ENCODE measurements at places on chromosomes 6 and 20.

- DNase-seq: no peak
Observed at GRCh38 chr20:48722002-48722731, 105.6 kb downstream of the PREX1 start.

DNA sequence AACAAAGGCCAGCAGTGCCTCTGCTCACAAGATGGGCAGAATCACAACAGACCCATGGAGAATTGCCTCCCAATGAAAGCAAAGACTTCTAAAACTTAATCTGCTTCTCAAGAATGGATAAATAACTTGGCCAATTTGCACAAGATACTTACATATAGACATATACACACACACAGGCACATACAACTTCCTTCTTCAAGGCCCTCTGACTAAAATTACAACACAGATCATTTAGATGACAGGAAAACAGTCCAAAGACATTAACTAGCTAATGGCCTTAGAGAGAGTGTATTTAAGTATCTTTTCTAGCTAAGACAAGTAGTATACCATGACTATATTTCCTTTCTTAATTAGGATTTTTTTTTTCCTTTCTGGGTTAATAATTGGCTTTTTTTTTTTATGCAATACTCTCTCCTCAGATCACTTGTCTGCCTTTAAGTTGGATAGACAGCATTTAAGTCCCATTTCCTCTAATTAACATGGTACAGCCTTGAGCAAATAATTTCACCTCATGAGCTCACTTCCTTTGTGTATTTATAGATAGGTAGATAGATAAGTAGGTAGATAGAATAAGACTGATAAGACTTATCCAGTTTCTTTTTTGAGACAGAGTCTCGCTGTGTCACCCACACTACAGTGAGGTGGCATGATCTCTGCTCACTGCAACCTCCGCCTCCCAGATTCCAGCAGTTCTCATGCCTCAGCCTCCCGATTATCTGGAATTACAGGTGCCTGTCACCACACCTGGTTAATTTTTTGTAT lies 70.0 kb downstream of the NRSN1 start:
- DNase-seq: no peak

DNA sequence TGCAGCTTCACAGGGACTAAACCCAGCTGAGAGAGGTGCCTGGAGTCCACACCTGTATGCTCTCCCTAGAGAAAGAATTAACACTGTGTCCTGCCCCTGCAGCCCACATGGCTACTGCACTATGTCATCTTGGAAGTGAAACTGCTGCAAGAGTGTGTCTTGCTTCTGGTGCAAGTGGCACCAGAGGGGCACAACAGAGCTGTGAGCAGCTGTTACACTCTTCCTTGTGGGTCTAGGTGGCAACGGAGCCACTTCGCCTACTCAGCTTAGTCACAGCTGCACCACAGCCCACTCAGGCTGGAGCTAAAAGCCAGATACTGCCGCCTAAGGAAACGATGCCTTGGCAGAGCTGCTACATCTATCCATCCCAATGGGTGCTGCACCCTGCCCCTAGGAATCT lies 391.4 kb downstream of the COL12A1 start:
- DNase-seq: no peak

DNA sequence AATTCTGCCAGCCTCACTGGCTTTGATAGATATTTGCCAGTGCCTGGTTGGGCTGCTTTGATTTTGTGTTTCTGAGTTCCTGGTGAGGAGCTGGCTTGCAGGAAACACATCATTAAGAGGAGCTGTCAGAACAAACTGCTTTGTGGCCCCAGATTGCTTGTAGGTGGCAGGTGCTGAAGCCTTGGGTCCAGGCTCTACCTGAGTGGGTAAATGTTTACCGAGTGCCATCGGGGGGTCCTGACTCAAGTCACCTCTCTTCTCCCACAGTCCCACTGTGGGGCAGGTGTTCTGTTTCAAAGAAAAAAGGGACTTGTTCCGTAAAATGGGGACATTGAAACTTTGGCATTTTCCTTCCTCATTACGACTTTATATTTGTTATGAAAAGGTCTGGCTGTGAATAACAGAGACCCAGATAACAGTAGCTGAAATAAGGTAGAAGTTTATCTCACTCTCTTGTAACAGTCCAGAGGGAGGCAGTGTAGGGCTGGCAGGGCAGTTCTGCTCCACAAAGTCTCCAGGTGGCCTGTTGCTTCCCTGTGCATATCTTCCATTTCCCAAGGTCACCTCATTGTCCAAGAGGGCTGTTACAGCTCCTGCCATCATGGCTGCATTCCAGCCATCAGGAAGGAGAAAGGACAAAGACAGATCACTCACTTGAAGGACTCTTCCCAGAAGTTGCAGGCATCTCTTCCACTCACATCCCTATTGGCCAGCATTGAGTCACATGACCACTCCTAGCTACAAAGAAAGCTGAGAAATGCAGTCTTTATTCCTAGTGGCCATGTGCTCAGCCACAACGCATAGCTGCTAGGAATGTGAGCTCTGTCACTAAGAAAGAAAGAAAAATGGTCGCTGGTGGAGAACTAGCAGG lies 149.9 kb upstream of the KCNG1 start:
- DNase-seq: no peak

DNA sequence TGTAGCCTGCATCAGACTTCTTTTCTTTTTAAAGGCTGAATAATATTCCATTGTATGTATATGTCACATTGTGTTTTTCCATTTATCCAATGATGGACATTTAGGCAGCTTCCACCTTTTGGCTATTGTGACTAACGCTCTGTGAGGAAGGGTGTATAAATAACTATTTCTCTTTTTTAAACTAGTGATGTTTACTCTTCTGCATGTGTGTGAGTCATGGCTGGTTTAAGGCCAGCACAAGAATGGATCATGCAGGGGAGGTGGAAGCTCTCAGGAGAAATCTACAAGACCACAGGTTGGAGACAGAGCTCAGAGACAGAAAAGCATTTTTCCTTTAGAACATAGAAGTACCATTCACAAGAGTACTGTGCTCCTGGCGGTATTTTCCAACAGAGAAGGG lies 307.2 kb downstream of the SOX4 start:
- DNase-seq: no peak

GRCh38 chr6:127637830-127638409 lies 60.9 kb downstream of the C6orf58 start:
- DNase-seq: no peak

DNA sequence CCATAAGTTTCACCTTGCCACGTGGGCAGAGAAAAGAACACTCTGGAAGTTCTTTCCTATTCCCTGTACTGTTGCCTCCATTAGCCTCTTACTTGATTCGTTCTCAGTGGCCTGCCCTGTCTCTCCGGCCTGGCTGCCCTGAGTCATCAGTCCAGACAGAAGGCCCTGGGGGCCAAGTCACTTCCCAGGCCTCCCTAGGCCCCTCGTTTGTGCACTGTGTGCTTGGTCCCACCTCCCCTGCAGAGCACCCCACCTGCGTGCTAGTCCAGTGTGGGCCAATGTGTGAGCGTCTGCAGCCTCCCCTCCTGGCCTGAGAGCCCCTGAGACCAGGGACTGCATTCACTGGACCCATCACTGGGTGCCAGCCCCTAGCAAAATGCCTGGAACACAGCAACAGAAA lies 191.2 kb upstream of the RREB1 start:
- DNase-seq: no peak

GRCh38 chr20:2797136-2797983 lies 3.1 kb downstream of the CPXM1 start:
- DNase-seq: no peak

- no peak for DNase-seq
Observed at GRCh38 chr20:58069796-58070663, 158.4 kb downstream of the ANKRD60 start.

DNA sequence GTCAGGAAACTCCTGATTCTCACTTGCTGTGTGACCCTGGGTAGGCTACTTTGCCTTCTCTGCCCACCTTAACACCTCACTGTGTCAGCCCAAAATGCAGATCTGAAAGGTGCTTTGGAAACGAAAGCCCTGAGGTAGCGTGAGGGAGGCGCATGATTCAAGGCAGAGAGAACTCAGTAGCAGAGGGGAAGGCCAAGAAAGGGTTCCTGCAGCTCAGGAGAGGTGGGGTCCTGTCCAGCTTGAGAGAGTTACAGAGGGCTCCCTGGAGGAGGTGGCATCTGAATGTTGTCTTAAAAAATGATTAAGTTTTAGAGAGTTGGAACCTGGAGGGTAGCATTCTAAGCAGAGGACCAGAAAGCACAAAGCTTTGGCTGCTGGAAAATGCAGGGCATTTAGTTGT lies 13.6 kb downstream of the TGM2 start:
- no peak for DNase-seq

- no peak for DNase-seq
Observed at GRCh38 chr20:20843982-20844381, 131.5 kb upstream of the RALGAPA2 start.

DNA sequence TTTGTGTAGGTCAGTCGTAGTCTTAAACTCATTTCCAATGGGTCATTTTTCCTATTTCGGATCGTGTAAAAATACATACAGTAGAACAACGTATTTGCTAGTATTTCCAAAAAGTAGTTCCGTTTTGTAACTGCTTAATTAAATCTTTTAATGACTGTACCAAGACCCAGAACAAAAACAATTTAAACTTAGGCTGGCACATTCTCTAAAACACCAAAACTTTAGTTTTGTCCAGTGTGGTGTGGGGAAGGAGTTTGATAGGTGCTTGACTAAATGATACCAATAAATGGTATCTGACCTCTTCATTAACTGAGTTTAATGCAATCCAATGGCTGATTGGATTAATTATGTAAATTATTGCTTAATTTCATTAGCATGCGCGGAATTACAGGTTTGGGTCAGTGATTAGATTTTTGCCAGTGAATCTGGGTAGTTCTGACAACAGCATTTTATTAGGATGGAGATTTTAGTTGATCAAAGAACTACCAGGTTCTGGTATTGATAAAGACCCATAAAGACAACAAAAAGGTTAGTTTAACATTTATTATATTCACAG lies 20.8 kb downstream of the OR2B2 start:
- no peak for DNase-seq

DNA sequence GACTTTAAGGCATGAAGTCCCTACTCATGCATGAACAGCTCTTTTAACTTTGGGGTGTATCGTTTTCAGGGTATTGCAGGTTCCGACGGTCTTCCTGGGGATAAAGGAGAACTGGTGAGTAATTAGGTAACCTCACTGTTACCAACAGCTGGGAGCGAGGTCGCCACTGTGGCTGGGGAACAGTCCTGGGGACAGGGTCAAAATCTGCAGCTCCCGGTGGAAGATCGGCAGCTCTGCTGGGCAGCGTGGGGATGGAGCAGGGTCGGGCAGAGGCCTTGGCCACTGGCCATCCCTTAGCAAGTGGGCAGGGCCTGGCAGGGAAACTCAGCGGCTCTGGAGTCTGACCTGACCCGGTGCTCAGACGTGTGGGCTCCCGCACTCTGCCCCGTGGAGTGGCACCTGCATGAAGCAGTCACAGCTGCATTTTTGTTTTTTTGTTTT lies 16.1 kb downstream of the COL9A3 start:
- no peak for DNase-seq

DNA sequence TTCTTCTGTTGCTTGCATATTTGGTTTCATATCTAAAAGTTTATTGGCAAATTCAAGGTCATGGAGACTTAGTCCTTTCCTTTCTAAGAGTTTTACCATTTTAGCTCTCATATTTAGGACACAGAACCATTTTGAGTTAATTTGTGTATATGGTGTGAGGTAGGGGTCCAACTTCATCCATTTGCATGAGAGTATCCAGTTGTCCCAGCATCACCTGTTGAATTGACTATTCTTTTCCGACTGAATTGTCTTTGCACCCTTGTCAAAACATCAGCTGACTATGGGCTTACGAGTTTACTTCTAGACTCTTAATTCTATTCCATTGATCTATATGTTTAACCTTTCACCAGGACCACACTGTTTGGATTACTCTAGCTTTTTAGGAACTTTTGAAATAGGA lies 157.5 kb downstream of the RALGAPA2 start:
- no peak for DNase-seq

- DNase-seq: no peak
Observed at GRCh38 chr6:14867802-14868201, 378.1 kb upstream of the JARID2 start.

DNA sequence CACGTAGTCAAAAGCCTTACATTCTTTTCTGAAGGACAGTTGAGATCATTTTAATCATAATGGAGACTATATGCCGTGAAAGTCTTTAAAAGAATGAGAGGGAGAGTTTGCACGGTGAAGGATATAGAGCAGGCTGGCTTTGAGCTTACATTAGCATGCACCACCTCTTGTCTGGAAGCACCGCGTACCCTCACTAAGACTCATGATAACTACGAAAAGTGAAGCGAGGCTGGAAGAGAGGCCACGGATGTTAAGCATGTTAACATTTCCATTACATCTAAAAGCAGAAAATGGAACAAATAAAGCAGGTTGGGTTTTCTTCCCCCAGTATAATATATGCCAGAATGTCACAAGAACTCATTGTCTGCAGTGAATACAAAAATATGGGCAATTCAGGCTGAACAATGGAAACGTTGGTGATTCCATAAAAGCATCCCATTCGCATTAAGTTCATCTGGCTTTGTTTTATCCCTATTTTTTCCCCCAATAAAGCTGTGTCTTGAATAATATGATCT lies 40.6 kb upstream of the NKX2-2 start:
- DNase-seq: no peak

DNA sequence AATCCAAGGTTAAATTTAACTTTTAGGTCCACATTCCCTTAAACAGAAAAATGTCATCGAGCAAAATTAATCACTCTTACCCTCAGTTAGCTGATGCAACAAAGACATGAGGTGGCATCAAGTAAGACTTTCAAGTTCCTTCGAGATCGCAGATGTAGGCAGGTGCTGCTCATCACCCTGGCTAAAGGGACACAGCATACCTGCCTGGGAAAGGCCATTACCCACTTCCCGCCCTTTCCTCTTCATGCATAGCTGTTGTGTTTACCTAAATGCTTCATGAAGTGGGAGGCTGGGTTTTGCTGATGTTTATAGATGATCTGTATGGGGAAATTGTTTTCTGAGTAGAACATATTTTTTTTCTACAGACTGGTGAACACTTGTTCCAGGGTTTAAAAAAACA lies 67.7 kb downstream of the GFRA4 start:
- no peak for DNase-seq

- peak; percentile 11 for DNase-seq
Observed at GRCh38 chr6:136077834-136078576, 172.1 kb downstream of the MTFR2 start.

DNA sequence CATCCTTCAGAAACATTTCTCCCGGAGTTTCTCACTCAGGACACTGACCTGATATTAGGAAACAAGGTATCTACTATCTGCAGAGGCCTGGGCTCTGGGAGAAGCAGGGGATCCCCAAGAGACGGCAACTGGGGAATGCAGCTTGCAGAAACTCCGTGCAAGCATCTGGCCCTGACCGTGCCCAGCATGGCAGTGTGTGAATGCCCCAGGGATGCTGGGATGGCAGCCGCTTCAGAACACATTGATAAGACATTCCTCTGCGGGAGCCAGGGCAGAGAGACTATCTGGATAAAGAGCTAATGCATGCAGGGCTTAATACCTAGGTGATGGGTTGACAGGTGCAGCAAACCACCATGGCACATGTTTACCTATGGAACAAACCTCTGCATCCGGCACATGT lies 55.4 kb downstream of the NFATC2 start:
- no peak for DNase-seq

All from NCI-H446 treated with DMSO at 0.1 percent for 48 hours (cell line).